ENCODE measurements at places on chromosomes 5 and 9.
A peak's percentile ranks its signal among the peaks of the same experiment; 100 is the strongest.

- DNase-seq, result no peak
Measured at GRCh38 chr9:22009506-22009867, 382 bp upstream of the CDKN2B start.

- DNase-seq, result no peak
Measured at GRCh38 chr5:89735082-89735481, 674.5 kb downstream of the CETN3 start.

GRCh38 chr5:181260720-181261319 lies at the start of gene TRIM52:
TSS of gene TRIM52 (minus strand) at chr5:181261143. CDS start at chr5:181260813, 330 bp downstream.
- peak; percentile 80 for DNase-seq

- DNase-seq, result no peak
Measured at GRCh38 chr5:132526974-132527564, 16.3 kb downstream of the IL5 start.

- DNase-seq, result no peak
Measured at GRCh38 chr9:75644649-75645048, 245.8 kb upstream of the PCSK5 start.

GRCh38 chr9:2138646-2139045 lies 123.5 kb downstream of the SMARCA2 start:
- DNase-seq, result no peak

DNA sequence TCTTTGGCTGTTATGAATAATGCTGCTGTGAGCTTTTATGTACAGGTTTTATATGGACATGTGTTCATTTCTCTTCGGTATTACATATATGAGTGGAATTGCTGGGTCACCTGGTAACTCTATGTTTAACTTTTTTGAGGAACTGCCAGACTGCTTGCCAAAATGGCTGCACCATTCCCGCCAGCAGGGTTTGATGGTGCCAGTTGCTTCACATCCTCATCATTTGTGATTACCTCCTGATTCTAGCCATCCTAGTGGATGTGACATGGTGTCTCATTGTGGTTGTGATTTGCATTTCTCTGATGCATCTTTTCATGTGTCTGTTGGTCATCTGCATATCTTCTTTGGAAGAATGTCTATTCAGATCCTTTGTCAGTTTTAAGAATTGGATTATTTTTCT lies 10.7 kb downstream of the NANS start:
- no peak for DNase-seq

Measured in stimulated activated CD4-positive, alpha-beta T cell treated with anti-CD3 and anti-CD28 coated beads, Interleukin-1b, Interleukin-23, amount 100 ng/mL, for 24 hours (primary cell).